ENCODE measurements at places on chromosomes 7 and 10.

GRCh38 chr10:101875068-101875688 is 31.6 kb upstream of the KCNIP2 start:
- DNase-seq: no peak

- DNase-seq: no peak
Observed at GRCh38 chr10:9260690-9261089, 1206.2 kb downstream of the GATA3 start.

- no peak for DNase-seq
Observed at GRCh38 chr10:59674215-59674836, 35.3 kb downstream of the SLC16A9 start.

GRCh38 chr7:117950601-117951260 is 77.5 kb upstream of the CTTNBP2 start:
- no peak for DNase-seq

- DNase-seq: no peak
Observed at GRCh38 chr7:98288064-98288823, 6.8 kb downstream of the BRI3 start.

DNA sequence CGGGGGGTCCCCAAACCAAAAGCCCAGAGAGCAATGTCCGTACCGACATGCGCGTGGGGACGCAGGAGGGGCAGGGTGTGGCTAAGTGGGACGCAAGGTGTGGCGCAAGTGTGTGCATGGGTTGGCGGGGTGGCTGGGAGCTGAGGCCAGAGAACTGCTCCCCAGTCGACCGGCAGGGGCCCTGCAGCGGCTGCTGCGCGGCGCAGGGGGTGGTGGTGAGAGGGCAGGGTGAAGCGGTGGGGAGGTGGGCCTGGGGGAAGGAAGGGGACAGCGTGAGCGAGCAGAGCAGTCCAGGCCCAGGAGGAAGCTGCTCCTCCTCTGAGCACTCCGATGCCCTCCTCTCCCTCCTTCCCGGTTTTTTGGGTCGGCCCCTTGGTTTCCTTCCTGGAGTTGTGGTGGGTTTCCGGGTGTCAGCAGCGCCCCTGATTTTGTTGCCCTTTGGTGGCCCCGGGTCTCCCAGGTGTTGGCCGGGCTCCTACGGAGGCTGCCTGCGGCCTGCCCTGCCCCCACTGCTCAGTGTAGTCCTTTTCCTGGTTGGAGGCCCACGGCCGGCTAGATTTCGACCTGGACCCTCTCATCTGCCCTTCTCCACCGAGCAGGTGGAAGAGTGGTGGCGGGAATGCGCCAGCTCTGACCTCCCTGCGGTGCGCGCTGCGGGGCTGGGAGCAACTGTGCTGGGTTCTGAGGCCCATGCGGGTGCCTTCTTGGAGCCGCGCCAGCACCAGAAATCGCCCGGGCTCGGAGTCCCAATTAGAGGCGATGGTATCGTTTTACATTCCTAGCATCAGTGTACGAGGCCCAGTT is 40.5 kb upstream of the COMTD1 start:
- no peak for DNase-seq

GRCh38 chr10:23367896-23368595 is 23.4 kb upstream of the C10orf67 start:
- no peak for DNase-seq

GRCh38 chr7:105911961-105912575 is 35.7 kb upstream of the ATXN7L1 start:
- DNase-seq: no peak

- no peak for DNase-seq
Observed at GRCh38 chr10:32038777-32039176, 17.4 kb downstream of the KIF5B start.

DNA sequence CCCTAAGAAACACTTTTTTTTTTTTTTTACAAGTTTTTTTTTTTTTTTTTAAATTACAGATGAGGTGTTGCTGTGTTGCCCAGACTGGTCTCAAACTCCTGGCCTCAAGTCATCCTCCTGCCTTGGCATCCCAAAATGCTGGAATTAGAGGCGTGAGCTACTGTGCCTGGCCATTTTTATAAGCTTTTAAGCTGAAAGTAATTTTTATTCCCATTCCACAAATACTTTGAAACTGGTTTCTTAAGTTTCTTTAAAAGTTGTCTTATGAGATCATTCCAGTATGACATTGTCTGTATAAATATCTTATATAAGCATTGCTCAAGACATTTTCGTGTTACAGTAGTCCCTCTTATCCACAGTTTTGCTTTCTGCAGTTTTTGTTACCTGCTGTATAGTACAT is 61.4 kb upstream of the CYP26C1 start:
- DNase-seq: no peak

DNA sequence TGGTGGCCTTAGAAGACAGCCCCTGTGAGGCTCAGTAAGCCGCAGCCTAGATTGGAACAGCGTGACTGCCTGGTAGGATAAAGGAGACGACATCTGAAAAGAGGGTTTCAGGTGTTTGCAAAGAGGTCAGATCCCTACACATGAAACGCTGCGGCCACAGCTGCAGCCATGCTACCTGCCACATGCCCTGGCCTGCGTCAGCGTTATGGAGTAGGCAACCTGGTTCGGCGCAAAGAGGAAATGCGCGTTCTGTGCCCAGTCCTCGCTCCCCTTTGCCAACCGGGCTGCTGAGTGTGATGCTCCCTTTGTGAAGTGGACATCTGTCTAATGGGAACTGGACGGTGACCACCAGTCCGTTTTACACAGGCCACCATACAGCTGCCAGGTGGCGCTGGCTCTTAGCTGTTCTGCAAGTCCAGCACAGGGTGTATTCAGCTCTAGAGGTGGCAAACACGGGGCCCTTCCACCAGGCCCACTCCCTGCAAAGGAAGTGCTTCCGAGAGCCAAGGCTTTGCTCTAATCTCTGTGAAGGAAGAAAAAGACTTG is 160.3 kb downstream of the CELF2 start:
- DNase-seq: no peak

DNA sequence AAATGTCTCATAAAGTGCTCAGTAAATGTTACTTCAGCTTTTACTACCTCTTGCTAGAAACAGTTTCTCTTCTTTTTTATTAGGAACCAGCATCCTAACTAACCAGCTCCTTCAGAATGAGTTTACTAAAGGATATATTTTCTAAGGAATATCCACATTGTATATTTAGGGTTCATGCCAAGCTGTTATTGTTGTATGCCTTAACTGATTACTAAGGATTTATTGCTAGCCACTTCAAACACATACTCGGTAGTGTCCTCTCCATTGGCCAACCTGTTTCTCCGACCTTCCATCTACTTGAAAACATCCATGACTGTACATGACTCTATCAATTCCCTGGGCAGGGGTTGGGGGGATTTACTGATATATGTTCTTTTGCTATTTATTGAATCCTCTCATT is 906.3 kb upstream of the SORCS1 start:
- no peak for DNase-seq

GRCh38 chr10:104452977-104453376 is 99.3 kb downstream of the CFAP58 start:
- no peak for DNase-seq

DNA sequence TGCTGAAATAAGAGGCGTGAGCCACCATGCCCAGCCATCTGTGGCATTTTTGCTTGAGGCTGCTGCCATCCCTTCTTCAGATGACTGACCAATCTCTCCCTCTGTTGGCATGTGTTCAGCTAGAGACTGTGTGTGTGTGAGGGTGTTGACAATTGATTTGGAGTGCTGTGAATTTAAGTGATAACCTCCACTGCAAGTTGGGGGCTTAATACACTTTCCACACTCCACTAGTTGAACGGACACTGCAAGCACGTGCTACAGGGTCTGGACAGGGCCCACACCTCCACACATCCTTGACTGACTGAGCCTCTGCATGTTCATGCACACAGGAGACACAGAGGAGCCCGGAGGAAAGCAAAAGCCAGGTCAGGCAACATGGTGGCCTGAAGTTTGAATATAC is 51.3 kb downstream of the BRAF start:
- DNase-seq: no peak

DNA sequence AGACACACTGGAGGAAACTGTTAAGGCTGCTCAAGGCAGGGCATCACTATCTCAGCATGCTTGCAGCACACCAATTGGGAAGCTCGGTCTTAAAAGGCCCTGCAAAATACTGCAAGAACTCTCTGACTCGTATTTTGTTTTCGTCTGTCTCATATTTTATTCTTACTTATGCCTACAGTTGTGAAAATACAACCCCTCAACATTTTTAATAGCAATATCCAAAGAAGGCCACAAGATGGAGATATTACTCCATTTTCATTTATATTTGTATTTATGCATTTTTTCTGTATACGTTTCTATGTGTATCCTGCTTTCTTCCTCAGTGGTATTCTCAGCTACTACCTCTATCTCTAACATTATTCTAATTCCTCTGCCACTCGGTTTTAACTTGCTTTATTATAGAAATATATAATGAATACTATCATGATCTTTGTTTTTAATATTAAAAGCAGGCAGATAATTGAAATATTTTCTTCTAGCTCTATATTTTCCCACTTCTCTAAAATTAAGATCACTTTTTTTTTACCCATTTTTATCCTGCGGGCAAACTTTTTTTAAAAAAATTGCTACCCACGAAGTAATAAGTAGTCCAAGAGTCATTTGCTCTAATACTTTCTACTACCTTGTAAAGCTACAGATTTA is 10.0 kb downstream of the DNAJC1 start:
- no peak for DNase-seq

DNA sequence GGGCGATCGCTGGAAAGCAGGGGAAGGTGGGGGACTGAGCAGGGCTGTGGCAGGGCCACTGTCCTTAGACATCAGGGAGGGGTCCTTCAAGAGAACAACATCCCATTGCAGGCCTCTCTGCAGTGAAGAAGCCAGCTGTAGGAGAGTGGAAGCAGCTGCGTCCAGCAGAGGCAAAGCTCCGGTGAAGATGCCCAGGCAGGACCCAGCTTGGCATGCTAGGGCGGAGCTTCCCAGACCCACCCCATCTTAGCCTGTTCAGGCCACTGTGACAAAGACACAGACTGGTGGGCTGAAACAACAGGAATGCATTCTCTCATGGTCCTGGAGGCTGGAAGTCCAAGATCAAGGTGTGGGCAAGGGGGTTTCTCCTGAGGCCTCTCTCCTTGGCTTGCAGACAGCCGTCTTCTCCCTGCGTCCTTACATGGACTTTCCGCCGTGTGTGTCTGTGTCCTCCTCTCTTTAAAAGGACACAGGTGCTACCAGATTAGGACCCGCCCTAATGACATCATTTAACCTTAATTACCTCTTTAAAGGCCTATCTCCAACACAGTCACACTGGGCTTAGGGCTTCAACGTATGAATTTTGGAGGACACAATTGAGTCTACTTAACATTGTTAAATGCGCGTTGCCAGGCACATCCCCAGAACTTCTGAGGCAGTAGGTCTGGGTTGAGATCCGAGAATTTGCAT is 178.1 kb upstream of the GRB10 start:
- DNase-seq: no peak

GRCh38 chr7:38743899-38744298 is 112.7 kb upstream of the AMPH start:
- DNase-seq: no peak

DNA sequence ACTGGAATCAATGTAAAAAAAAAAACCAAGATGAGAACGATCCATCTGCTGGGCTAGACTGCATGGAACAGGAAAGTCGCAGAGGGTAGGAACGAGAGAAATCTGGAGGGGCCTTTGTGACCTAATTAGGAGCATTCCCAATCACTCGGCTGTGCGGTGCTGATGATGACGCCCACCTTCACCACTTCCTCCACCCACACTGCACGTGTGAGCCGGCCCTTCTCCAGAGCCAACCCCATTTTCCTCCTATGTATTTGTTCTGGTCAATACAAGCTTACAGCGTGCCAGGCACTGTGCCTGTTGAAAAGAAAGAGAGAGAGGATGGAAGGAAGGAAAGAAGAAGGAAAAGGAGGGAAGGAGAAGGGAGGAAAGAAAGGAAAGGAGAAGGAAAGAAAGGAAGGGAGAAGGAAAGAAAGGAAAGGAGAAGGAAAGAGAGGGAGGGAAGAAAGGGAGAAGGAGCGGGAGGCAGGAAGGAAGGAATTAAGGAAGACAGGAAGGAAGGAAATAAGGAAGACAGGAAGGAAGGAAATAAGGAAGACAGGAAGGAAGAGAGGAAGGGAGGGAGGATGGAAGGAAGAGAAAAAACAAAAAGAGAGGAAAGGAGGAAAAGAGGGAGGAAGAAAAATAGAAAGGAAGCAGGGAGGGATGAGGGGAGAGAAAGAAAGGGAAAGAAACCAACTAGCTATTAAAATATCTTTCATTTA is 35.5 kb upstream of the PTF1A start:
- no peak for DNase-seq

GRCh38 chr10:112526906-112527305 is 79.9 kb downstream of the VTI1A start:
- DNase-seq: no peak

- DNase-seq: no peak
Observed at GRCh38 chr7:116834815-116835504, 27.4 kb upstream of the CAPZA2 start.

GRCh38 chr10:73054286-73054685 is 42.4 kb downstream of the P4HA1 start:
- no peak for DNase-seq

GRCh38 chr7:65840446-65840845 is 32.4 kb upstream of the VKORC1L1 start:
- DNase-seq: no peak

GRCh38 chr10:106338486-106338885 is 826.0 kb downstream of the SORCS1 start:
- DNase-seq: no peak

- no peak for DNase-seq
Observed at GRCh38 chr10:66837990-66838389, 87.8 kb upstream of the LRRTM3 start.

GRCh38 chr10:88901206-88901983 is 21.4 kb downstream of the STAMBPL1 start:
- no peak for DNase-seq

DNA sequence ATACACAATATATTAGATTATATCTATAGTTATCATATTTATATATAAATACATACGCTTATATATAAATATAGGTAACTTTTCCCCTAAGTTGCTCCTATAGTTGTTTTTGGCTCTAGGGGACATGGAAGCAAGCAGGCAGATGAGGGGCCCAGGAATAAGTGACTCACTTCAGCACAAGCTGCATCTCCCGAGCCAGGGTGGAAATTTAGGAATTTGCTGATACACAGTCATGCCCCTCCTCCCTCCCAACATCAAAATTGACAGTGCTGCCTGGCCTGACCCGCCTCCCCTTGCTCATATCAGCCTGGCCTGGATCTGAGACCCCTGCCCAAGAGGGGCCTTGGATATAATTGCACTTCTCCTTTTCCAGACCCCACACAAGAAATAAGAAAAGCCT is 33.8 kb downstream of the MKI67 start:
- DNase-seq: no peak

GRCh38 chr7:136293272-136293671 is 316.1 kb upstream of the MTPN start:
- no peak for DNase-seq

DNA sequence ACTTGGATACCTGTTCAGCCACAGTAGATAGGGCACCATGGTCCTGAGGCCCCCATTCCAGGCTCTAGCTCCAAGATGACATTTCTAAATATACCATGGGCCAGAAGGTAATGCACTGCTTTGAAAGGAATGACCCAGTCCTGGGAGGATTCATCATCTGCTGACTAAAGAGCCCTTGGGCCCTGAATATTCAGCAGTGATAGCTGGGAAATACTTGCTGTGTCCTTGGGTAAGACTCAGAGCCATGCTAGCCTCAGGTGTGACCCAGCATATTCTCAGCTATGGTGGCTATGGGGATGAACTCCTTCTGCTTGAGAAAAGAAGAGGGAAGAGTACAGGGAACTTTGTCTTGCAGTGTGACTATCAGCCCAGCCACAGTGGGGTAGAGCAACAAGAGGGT is 21.3 kb upstream of the AGR2 start:
- no peak for DNase-seq

- no peak for DNase-seq
Observed at GRCh38 chr7:40200791-40201190, 66.0 kb downstream of the SUGCT start.

All from pulmonary artery endothelial cell (primary cell).